Heart left ventricle (tissue), 16 donors: ENCODE measurements at places on chromosomes 2 and 18.

GRCh38 chr2:138720035-138720838 lies 60.0 kb downstream of the NXPH2 start:
- no peaks in the 10 kb centered on the region for H3K36me3 ChIP-seq
- DNase-seq, result no peak
- no peaks in the 10 kb centered on the region for H3K4me1 ChIP-seq
- no peaks in the 10 kb centered on the region for H3K27me3 ChIP-seq
- H3K27ac ChIP-seq, result no peak overlapping the region

GRCh38 chr2:175918935-175919334 lies 83.1 kb downstream of the LNPK start:
- no peaks in the 10 kb centered on the region for H3K36me3 ChIP-seq
- no peak overlapping the region for H3K4me3 ChIP-seq
- no peak for DNase-seq
- H3K27ac ChIP-seq, result no peak overlapping the region

GRCh38 chr2:170140561-170140960 lies 37.4 kb upstream of the MYO3B start:
- H3K4me3 ChIP-seq, result no peak overlapping the region
- no peaks in the 10 kb centered on the region for H3K4me1 ChIP-seq
- no peaks in the 10 kb centered on the region for H3K27me3 ChIP-seq
- H3K27ac ChIP-seq, result no peak overlapping the region
- no peak for DNase-seq

DNA sequence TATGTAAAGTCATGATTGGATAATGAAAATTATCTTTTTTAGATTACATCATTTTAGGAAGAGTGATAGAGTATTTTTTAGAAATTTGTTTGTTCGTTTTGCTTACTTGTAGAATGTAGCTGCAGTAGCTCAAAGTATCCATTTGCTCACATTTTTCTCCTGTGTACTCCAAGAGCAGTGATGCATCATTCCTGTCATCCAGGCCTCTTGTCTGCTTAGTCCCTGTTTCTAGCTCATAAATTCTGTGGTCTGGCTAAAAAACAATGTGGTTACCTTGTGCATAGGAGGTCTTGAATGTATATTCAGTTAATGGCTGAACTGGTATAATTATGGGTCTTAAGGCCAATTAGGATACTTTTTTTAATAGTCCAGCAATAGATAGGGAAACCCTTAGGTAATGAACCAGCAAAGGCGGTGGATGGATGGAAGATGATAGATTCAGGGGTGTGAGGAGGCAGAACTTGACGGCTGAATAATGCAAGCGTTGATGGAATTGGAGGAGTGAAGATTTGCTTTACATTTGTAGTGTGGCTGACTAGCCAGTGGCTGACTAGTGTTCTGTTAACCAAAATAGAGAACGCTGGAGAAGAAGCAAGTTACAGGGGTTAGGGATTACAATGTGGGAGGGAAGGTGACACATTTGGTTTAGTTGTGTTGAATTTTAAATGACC lies 145.0 kb downstream of the ZNF407 start:
- H3K36me3 ChIP-seq, result no peaks in the 10 kb centered on the region
- no peak overlapping the region for H3K27ac ChIP-seq

DNA sequence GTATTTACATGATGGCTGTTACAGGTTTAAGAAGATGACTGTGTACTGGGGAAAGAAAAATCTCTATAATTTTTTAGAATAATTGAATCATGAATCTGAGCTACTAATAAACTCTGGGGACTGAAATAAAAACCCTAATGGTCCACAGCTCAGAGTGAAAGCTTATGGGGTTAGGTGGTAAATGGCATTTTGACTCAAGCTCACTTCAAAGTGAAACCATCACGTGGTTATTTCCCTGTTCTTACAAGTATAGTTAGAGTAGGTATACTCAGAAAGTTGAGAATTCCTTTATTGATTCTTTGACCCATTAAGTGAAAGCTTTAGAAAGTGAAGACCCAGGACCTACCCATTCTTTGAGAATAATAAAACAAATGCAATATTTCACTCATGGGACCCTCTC lies 626.2 kb upstream of the SETBP1 start:
- no peak overlapping the region for H3K27ac ChIP-seq
- H3K4me1 ChIP-seq, result no peaks in the 10 kb centered on the region
- H3K4me3 ChIP-seq, result no peak overlapping the region
- no peaks in the 10 kb centered on the region for H3K36me3 ChIP-seq
- no peak for DNase-seq
- H3K27me3 ChIP-seq, result no peaks in the 10 kb centered on the region

DNA sequence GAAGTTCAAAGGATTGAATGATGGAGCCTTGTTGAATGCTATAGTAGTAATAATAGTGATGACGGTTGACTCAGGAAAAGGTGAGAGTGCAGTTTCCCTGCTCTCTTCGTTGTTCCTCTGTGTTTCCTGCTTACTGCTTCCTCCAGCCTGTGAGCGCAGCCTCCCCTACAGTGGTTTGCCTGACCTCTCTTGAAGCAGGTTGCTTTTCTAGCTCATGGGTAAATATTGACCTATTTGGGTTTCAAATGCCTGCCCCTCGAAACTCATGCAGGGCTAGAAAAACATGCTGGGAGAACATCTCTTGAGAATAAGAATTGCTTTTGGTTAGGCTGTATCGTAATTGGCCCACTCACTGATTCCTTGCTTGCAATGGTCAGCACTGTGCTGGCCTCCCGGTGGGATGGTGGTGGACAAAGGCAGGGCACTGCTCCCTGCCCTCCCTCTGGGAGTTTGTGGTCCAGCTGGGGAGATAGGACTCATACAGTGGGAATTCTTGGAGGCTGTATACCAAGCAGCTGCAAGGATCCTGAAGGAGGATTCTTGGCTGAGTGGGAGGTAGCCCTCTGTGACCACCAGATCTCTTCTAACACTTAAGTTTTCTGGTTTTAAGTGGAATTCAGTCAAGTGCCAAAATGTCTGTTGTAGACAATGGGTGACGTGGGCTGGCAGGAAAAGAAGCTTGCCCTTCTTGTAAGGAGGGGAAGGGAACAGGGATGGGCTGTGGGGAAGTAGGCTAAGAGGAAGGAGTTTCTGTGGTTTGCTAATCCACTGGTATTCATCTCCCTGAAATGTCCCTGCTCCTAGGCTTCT lies 5.4 kb upstream of the RNF181 start:
- H3K4me1 ChIP-seq, result peaks cover 80% of the 10 kb centered on the region
- peak; percentile 74 for DNase-seq
- H3K27ac ChIP-seq, result peak overlapping the region; percentile 91

- H3K27me3 ChIP-seq, result peaks cover 4% of the 10 kb centered on the region
- H3K27ac ChIP-seq, result no peak overlapping the region
- H3K36me3 ChIP-seq, result no peaks in the 10 kb centered on the region
- no peaks in the 10 kb centered on the region for H3K4me1 ChIP-seq
- DNase-seq, result no peak
Observed at GRCh38 chr2:95052307-95052706, 26.8 kb downstream of the MAL start.

GRCh38 chr2:161592713-161593112 lies 31.5 kb upstream of the SLC4A10 start:
- no peak for DNase-seq
- H3K4me3 ChIP-seq, result no peak overlapping the region
- H3K36me3 ChIP-seq, result no peaks in the 10 kb centered on the region
- peaks cover 5% of the 10 kb centered on the region for H3K27me3 ChIP-seq
- H3K4me1 ChIP-seq, result no peaks in the 10 kb centered on the region

- peaks cover 38% of the 10 kb centered on the region for H3K4me1 ChIP-seq
- no peaks in the 10 kb centered on the region for H3K27me3 ChIP-seq
- H3K27ac ChIP-seq, result peak overlapping the region; percentile 66
- no peak overlapping the region for H3K4me3 ChIP-seq
- DNase-seq, result no peak
Observed at GRCh38 chr2:70116936-70117552, 29.8 kb downstream of the PCBP1 start.

DNA sequence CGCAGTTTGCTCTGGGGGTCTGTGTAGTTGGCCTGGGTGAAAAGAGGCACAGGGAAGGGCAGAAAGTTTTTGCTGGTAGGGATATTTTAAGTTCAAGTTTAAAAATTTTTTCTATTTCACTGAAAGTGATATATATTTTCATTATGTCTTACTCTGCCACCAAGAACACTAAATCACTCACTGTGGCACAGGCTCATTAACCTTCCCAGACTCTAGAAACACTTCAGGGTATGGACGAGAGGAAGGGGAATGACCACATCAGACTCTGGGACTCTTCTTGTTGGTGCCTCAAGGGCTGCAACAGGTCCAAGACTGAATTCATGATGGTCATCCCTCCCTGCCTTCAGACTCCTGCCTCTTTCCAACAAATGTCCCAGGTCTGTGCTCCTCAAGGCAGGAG lies 29.0 kb downstream of the INO80C start:
- H3K36me3 ChIP-seq, result no peaks in the 10 kb centered on the region
- DNase-seq, result no peak
- no peak overlapping the region for H3K27ac ChIP-seq
- no peaks in the 10 kb centered on the region for H3K27me3 ChIP-seq

- no peak overlapping the region for H3K4me3 ChIP-seq
- no peak for DNase-seq
- no peaks in the 10 kb centered on the region for H3K36me3 ChIP-seq
- no peaks in the 10 kb centered on the region for H3K27me3 ChIP-seq
- no peaks in the 10 kb centered on the region for H3K4me1 ChIP-seq
- no peak overlapping the region for H3K27ac ChIP-seq
Observed at GRCh38 chr2:236075802-236076201, 92.4 kb downstream of the GBX2 start.

DNA sequence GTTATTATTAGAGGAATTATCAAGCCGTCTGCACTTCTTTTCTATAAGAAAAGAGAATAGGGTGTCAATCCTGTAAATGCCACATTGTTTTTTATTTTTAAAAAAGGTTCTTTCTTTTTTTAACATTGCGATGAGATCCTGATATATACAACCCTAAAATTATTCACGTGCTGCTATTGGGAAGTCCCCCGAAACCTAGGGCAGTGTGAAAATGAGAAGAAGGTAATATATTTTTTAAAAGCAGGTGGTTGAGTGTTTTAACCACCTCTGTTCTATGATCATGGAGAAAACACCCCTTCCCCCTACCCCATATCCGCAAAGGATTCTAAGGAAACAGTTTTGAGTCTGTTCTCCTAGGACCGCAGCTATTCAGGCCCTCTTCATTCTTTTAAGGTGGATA lies 94.5 kb upstream of the KLHL14 start:
- H3K36me3 ChIP-seq, result no peaks in the 10 kb centered on the region
- no peaks in the 10 kb centered on the region for H3K27me3 ChIP-seq
- H3K4me3 ChIP-seq, result no peak overlapping the region

GRCh38 chr2:221254299-221254698 lies 317.8 kb downstream of the EPHA4 start:
- H3K27me3 ChIP-seq, result no peaks in the 10 kb centered on the region
- H3K36me3 ChIP-seq, result no peaks in the 10 kb centered on the region
- H3K4me1 ChIP-seq, result no peaks in the 10 kb centered on the region
- H3K27ac ChIP-seq, result no peak overlapping the region
- no peak for DNase-seq

DNA sequence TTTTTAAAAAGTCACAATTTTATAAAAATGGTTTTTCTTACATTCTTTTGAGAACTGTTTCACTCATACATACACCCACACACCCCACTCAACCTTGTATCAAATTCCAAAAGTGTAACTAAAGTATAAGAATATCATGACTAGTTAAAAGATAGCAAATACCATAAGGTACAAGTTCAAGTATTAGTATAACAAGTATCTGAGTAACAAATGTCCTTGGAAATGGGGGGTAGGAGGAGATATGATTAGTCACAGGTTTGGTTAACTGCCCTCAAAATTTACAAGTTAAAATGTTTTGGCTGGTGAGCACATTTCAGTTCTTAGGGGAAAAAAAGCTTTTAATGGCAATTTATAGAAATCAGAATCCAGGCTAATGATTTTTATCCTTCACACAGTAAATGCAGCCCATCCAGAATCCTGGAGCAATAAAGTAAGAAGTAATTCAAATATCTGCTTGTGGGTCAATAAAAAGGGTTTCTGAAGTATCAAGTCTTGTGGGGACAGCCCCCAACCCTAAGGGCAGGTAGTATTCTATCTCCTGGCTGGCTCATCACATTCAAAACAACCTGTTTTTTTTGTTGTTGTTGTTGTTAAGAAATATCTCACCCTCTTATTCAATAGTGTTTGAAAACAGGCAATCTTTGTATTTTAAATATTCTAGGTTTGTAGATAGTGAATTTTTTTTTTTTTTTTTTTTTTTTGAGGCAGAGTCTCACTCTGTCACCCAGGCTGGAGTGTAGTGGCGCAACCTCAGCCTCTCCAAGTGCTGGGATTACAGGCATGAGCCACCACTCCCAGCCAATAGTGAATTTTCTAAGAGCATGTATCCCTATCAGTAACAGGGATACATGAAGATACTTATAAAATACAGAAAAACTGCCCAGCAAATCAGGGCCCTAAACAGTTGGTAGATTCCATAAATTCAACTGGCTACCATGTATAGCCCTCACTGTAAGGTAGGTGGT lies 14.5 kb downstream of the IAH1 start:
- no peaks in the 10 kb centered on the region for H3K4me1 ChIP-seq
- DNase-seq, result no peak
- peaks cover 30% of the 10 kb centered on the region for H3K36me3 ChIP-seq
- H3K4me3 ChIP-seq, result no peak overlapping the region

DNA sequence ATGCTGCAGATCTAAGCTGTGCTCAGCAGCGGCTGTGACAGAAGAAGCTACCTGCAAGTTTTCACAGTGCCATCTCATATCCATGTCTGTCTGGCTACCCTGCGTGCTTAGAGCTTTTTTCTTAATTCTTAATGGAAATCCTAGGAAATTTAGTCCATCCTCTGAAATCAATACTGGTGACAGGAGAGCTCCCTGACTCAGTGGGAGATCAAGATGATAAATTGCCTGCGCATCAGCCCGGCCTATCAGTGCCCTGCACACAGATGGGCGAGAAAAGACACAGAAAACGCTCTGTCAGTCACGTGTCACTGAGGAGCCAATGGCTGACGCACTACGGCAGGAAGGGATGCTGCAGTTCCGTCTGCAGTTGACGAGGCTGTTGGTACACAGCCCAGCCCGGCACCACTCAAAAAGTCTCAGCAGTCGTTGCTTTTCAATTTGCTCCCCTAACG lies 819.6 kb upstream of the FSHR start:
- H3K27ac ChIP-seq, result no peak overlapping the region
- H3K27me3 ChIP-seq, result no peaks in the 10 kb centered on the region
- no peaks in the 10 kb centered on the region for H3K4me1 ChIP-seq
- DNase-seq, result peak; percentile 56
